Activated CD4-positive, alpha-beta T cell treated with anti-CD3 and anti-CD28 coated beads, Interleukin-2, amount 50 U/mL, for 4 hours (primary cell): ENCODE measurements at places on chromosomes 4 and X.

DNA sequence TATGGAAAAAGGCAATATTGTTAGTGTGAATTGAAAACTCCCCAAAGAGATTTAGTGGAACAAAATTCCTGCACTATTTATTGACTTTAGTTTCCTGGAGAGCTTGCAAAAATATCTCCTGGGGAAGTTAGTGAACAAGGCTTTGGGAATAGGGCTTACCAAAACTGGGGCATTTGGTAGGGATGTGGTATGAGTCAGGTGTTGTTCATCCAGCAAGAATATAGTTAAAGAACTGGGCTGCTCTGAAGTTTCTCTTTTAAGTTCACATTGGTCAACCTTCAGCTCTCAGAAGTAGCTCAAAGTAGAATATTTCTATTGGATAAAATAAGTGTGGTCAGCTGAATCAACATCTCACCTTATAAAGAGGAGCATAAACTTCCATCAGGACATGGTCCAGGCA lies 185.0 kb downstream of the CPE start:
- no peak for DNase-seq

GRCh38 chrX:53950130-53950733 lies 94.0 kb downstream of the PHF8 start:
- no peak for DNase-seq

DNA sequence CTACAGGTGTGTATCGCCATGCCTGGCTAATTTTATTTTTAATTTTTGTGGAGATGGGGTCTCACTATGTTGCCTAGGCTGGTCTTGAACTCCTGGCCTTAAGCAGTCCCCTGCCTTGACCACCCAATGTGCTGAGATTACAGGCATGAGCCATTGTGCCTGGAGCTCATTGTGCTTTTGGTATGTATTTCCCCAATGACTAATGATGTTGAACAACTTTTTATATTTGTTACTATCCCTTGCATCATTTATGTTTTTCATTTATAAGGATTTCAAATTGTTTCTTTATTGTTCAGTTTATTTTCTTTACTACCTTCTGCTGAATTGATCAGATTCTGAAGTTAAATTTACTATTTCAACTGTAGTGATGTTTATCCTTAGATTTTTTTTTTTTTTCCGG lies 199.7 kb downstream of the CEP135 start:
- no peak for DNase-seq

- DNase-seq, result no peak
Measured at GRCh38 chrX:118536204-118536603, 40.6 kb downstream of the DOCK11 start.

GRCh38 chr4:186948361-186949242 lies 224.9 kb upstream of the FAT1 start:
- DNase-seq, result no peak

- peak; percentile 46 for DNase-seq
Measured at GRCh38 chrX:21940356-21940829, at the start of gene SMS. TSS of gene SMS (plus strand) at chrX:21940709. CDS start at chrX:21940825, 116 bp downstream.

GRCh38 chrX:2931612-2932011 lies 2.5 kb upstream of the ARSD start:
- no peak for DNase-seq

- DNase-seq, result no peak
Measured at GRCh38 chr4:135508006-135508714, 1306.6 kb upstream of the PABPC4L start.

- no peak for DNase-seq
Measured at GRCh38 chrX:109533005-109533404, 3.6 kb upstream of the NXT2 start.

DNA sequence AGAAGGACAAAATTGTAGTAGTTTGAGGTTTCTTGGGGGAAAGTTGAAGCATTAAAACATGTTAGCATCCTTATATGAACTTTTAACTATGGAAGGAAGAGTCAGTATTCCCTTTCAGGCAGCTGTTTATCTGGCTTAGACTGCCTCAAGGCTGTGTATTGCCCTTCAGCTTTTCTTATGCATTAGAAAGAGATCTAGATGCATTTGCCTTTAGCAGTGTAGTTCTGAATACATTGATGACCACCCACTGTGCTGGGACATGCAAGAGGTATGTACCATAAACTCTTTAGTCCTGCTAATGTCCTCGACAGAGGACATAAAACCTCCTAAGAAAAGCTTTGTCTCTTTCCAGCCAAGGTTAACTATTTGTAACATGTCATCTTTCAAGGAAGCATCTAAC lies 2.9 kb downstream of the FAM200B start:
- no peak for DNase-seq

DNA sequence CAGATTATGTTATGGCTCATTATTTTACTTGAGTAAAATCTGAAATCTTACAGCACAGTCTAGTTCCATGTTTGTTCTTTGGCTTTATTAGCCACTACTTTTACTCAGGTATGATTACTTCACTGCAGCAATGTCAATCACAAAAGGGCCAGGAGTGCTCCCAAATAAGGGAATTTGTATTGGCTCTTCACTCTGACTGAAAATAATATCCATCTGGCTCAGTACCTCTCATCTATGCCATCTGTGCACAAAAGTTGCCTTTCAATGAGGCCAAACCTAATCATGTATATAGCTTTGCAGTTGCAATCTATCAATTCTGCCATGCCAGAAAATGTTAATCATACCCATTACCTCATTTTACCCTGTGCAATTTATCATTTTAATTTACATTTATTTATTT lies 161.1 kb downstream of the TECRL start:
- DNase-seq, result no peak
